ENCODE measurements at places on chromosomes 4 and X. TPM values are rescaled to one million over a fixed set of nuclear protein-coding genes. Genes with fewer than 3 reads are reported as not detected.

The ADAMTS3 gene
- total RNA-seq, result 3.5 TPM

- no peak for DNase-seq
Observed at GRCh38 chr4:21664355-21664754, 284.2 kb downstream of the KCNIP4 start.

- no peak for DNase-seq
Observed at GRCh38 chrX:107804427-107804826, 21.2 kb upstream of the MID2 start.

DNA sequence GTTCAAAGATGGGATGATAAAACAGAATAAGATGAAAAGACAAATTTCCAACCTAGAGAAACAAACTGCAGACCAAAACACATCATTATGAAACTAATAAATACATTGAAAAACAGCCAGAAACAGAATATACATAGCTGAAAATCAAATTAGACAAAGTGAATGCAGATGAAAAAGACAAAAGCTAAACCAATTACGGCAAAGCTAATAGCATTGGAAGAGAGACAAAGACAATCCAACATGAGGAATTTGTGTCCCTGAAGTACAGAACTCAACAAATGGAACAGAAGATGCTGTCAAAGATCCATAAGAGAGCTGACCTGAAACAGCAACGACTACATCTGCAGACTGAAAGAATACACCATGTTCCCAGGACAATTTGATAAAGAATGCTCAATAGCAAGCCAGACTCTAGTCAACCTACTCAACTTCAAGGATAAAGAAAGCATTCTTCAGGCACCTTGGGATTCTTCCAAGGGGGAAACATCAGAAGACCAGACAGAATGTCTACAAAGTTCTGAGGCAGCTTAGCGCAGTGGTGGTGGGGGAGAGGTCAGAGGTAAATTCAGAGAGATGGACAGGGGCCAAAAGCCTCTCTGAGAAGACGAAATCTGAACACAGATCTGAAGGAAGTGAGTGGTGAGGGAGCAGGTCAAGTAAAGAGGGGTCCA lies 27.4 kb upstream of the IRAK1 start:
- no peak for DNase-seq

The SLC30A9 gene
- 64.5 TPM for total RNA-seq

GRCh38 chr4:83151651-83152050 lies 37.1 kb upstream of the PLAC8 start:
- no peak for DNase-seq

The RAB41 gene
- total RNA-seq, result not detected

The STBD1 gene
- total RNA-seq, result 7.4 TPM

- DNase-seq, result no peak
Observed at GRCh38 chr4:48779095-48779997, 733 bp downstream of the FRYL start.

GRCh38 chrX:115324194-115324593 lies 34.7 kb downstream of the LUZP4 start:
- DNase-seq, result no peak

- no peak for DNase-seq
Observed at GRCh38 chrX:42079968-42080367, 156.6 kb upstream of the CASK start.

GRCh38 chrX:264634-265455 lies 16.3 kb upstream of the PLCXD1 start:
- no peak for DNase-seq

- no peak for DNase-seq
Observed at GRCh38 chr4:4867375-4868039, 8.0 kb downstream of the MSX1 start.

DNA sequence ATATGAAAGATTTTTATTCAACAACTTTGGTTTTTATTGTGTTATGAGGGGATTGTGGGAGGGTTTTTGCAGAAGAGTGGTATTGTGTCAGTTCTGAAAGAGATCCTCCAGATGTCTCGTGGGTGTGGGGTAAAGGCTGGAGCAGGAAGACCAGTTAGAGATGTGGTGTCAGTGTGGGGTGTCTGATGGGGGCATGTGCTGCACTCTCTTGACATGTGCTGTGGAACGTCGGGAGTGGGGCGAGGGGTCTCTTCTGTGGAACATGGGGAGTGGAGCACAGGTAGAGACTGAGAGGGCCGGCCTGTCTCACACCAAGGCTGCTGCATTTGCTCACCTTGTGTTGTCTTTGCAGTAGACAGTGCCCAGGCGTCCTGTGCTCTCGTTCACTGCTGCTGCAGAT lies 37.6 kb downstream of the FAM193A start:
- DNase-seq, result no peak

The PARM1 gene
- 3.0 TPM for total RNA-seq
